ENCODE measurements at places on chromosomes 3 and 15. TPM values are rescaled to one million over a fixed set of nuclear protein-coding genes. Genes with fewer than 3 reads are reported as not detected.
A peak's percentile ranks its signal among the peaks of the same experiment; 100 is the strongest.

The COLQ gene
- 10.2 TPM for total RNA-seq

DNA sequence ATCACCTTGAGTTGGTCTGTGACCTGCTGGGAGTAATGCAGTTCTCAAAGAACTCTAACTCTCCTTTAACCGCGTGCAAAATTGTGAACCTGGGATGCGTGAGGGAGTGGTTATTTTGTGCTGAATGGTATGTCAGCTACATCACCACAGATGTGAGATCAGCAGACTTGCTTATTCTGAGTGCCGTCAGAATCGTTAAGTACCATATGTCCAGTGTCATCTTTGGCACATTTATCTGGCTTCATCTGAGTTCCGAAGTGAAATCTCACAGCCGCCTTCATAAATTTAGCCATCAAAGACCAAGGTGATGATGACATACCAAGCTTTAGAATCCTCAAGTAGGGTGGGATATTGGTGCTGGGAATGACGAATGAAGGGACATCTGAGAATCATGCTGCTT lies 347.2 kb upstream of the TPRG1 start:
- H3K4me1 ChIP-seq = peaks cover 16% of the 10 kb centered on the region
- no peak overlapping the region for H3K27ac ChIP-seq
- no peaks in the 10 kb centered on the region for H3K27me3 ChIP-seq
- no peak for DNase-seq
- no peaks in the 10 kb centered on the region for H3K36me3 ChIP-seq
- no peak overlapping the region for H3K4me3 ChIP-seq

- H3K27ac ChIP-seq = peak overlapping the region; percentile 86
- no peaks in the 10 kb centered on the region for H3K36me3 ChIP-seq
- no peaks in the 10 kb centered on the region for H3K4me1 ChIP-seq
- H3K4me3 ChIP-seq = peak overlapping the region; percentile 48
- no peak for DNase-seq
- H3K27me3 ChIP-seq = no peaks in the 10 kb centered on the region
Measured at GRCh38 chr3:19148768-19149091, 420 bp downstream of the KCNH8 start.

GRCh38 chr15:31235311-31236183 lies 91.1 kb upstream of the KLF13 start:
- H3K4me1 ChIP-seq = peaks cover 23% of the 10 kb centered on the region
- H3K4me3 ChIP-seq = no peak overlapping the region
- H3K36me3 ChIP-seq = no peaks in the 10 kb centered on the region
- no peaks in the 10 kb centered on the region for H3K27me3 ChIP-seq

GRCh38 chr15:41180206-41180789 lies 50.3 kb downstream of the EXD1 start:
- H3K27me3 ChIP-seq = no peaks in the 10 kb centered on the region
- H3K36me3 ChIP-seq = no peaks in the 10 kb centered on the region
- no peak for DNase-seq

GRCh38 chr15:65087873-65088642 lies 11.5 kb downstream of the KBTBD13 start:
- H3K27ac ChIP-seq = peak overlapping the region; percentile 77
- DNase-seq = peak; percentile 33
- H3K27me3 ChIP-seq = no peaks in the 10 kb centered on the region
- no peaks in the 10 kb centered on the region for H3K36me3 ChIP-seq

DNA sequence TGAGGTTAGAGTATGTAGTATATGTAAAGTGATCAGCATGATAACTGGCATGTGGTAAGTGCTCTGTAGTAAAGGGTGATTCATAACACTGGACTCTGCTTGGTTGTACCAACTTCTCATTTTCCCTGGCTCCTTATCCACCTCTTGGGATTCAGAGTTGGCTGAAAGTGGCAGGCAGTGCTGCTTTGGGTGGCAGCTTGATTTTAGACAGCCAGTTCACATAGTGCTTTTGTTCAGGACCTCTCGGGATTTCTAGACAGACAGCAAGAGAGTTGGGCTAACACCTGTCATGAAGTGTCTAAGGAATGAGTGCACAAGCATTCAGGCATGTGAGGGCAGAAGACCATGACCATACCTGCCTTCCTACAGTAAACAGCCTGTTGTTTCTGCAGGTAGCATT lies 69.0 kb downstream of the RBM6 start:
- H3K4me3 ChIP-seq = no peak overlapping the region
- H3K4me1 ChIP-seq = peaks cover 6% of the 10 kb centered on the region
- H3K36me3 ChIP-seq = peaks cover 41% of the 10 kb centered on the region
- no peak for DNase-seq
- H3K27me3 ChIP-seq = no peaks in the 10 kb centered on the region

GRCh38 chr3:11736136-11736833 lies 92.6 kb upstream of the VGLL4 start:
- no peaks in the 10 kb centered on the region for H3K4me1 ChIP-seq
- no peak for DNase-seq
- no peak overlapping the region for H3K4me3 ChIP-seq
- H3K27me3 ChIP-seq = no peaks in the 10 kb centered on the region
- no peak overlapping the region for H3K27ac ChIP-seq

DNA sequence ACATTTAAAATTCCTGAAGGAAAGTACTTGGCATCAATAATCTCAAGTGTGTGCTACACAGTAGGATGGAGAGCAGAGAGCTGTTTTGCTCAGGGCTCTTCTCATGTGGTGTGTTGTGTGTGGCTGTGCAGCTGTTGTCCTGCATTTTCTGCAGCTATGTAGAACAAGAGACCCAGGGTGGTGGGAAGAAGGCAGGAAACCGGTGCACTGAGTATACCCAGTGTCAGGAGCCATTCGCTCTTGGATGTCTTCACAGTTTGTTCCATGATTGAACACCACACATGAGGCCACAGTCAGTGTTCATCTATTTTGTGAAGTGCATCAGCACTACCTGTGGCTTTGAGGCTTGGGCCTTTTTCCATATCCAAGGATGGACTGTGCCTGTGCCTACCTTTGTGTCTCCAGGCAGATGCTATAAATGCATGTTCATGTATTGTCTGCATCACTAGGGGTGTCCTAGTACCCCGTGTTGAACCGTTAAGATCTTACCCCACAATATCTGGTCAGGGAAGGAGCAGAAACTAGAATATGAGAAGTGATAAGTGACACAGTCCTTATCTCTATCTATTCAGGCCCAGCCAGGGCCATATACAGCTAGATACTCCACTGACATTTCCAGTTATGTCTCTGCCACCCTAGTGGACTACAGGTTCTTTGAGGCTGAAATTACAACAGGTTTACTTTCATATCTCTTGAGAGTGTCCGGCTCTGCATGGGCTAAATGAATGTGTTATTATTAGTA lies 194.3 kb downstream of the NR2F2 start:
- H3K27ac ChIP-seq = no peak overlapping the region
- no peak for DNase-seq
- no peaks in the 10 kb centered on the region for H3K36me3 ChIP-seq
- H3K27me3 ChIP-seq = no peaks in the 10 kb centered on the region

DNA sequence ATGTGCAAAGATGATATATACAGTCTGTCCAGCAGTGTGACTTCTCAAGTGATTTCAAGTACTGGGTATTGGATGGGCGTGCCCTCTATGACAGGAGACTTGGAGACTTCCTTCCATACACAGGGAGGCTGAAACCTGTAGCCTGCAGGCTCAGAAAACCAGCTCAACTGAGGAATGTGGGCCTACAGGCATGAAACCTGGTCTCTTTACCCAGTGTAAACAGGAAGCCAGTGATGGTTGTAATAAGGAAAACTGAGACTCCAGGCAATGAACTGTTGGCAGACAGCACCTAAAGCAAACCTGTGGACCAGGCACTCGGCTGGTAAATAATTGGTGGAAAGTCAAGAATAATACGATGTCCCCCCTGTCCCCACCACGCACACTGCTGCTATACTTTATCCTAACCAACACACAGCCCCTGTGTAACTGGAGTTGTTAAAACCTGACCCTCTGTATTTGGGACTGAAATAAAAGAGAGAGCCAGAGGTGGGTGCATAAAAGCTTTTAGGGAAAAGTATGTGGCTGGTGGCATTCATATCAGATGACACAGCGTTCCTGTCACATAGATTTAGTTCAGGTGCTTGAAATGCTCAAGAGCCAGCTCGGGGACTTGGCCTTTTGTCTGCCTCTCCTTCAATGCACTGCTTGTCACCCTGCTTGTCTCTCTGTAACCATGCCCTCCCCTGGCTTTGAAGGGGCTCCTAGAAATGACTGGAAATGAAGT lies 144.7 kb downstream of the TPRG1 start:
- H3K4me3 ChIP-seq = no peak overlapping the region
- H3K4me1 ChIP-seq = no peaks in the 10 kb centered on the region
- DNase-seq = no peak
- H3K36me3 ChIP-seq = no peaks in the 10 kb centered on the region

All from tibial nerve (tissue), 4 donors.